ENCODE measurements at places on chromosomes 7 and 10.

- DNase-seq = no peak
These were observed 96.5 kb upstream of the PLPP4 start for GRCh38 chr10:120360571-120360970.

DNA sequence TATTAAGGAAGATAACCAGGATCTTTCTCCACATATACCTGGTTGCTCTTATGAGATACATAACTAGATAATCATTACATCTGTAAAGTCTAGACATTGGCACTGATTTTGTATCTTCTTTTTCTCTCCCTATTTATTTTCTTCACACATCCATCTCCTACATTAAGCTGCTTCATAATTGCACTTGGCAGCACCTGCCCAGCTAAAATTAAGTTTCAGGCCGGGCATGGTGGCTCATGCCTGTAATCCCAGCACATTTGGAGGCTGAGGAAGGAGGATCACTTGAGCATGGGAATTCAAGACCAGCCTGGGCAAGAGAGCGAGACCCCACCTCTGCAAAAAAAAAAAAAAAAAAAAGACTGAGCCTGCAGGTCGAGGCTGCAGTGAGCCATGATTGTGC, 22.3 kb upstream of the AKR1B1 start:
- no peak for DNase-seq

DNA sequence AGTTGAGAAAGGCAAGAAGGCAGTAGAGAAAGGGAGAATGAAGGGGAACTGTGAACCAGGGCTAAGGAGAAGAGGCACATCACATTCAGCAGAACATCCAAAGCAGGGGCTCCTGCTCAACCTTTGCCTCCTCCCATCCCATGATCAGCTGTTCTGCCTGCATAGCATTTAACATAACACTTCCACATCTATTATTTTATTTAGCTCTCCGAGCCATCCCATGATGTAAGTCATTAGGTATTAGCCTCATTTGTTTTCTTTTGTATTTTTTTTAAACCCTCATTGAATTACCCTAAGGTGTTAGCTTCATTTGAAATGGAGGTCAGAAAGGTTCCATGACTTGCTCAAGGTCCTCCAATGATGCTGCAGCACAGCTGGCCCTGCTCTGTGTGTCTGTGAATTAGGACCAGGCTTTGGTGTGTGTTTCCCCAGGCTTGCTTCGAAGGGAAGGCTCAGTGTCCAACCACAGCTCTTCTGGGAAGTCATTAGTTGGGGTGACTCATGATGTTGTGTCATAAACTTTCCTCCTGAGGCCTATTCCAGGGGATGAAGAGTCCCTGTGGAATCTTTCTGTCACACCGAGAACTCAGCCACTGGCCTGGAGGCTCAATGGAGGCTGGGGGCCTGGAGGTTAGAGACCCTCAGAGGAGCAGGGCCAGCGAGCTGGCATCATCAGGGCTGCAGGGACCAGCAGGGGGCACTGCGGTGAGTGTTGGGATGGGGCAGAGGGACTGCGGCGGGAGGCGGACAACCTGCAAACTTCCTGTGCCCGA, 16.5 kb downstream of the NPFFR1 start:
- no peak for DNase-seq

DNA sequence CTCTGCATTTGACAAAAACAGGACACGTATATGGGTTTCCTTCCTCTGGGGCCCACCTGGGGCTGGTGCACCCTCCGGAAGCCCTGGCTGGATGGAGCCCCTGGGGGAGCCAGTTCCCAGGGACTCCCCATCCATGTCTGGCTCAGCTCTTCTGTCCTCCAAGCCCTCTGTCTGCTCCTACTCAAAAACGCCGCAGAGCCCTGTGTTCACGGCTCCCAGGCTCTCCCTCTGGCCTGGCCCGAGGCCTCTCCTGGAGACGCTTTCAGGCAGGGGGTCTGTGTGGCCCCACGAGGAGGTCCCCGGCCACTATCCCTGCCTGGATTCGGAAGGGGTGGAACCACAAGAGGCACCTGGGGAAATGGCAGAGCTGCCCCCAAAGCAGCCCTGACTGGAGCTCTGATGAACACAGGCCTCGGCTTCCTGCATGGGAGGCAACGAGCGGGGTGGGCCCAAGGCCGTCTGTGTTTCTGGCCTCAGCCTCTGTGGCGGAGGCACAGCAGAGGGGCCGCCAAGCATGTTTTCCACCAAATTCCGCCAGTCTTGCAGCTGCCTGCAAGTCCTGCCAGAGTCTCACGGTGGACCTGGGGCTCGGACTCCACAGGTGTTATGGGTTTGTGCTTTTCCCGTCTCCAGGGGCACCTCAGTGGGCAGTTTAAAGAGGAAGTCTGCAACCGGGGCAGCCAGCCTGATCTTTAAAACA, 22.6 kb upstream of the INPP5A start:
- DNase-seq = no peak

Data from left kidney (tissue), 8 donors.